ENCODE measurements at places on chromosomes 5 and 9.

DNA sequence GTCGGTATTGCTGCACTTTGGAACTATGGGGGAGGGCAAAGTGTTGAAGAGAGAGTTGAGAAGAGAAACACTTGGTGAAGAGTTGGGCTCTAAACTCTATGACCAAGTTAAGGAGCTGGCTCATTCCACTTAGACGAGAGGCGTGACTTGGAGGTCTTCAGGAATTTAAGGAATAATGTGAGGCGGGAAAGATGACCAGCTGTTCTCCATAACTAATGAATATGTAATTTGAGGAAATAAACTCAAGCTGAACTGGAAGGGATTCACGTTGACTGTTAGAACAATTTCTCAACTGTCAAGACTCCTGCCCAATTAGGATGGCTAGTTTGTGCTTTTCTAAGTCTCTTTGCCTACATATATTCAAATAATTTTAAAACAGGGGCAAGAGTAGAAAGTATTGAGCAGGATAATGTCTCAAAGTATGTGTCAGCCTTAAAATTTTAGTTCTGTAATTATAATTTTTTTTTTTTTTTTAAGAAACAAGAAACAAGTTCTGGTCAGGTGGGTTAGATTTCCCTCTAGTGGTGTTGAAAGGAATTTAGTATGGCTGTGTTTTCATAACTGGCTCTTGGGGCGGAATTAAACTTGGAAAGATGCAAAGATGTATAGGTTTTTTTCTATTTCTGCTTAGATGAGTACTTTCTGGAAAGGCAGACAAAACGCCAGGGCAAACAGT lies 33.4 kb downstream of the TMEM252 start:
- no peak for DNase-seq

DNA sequence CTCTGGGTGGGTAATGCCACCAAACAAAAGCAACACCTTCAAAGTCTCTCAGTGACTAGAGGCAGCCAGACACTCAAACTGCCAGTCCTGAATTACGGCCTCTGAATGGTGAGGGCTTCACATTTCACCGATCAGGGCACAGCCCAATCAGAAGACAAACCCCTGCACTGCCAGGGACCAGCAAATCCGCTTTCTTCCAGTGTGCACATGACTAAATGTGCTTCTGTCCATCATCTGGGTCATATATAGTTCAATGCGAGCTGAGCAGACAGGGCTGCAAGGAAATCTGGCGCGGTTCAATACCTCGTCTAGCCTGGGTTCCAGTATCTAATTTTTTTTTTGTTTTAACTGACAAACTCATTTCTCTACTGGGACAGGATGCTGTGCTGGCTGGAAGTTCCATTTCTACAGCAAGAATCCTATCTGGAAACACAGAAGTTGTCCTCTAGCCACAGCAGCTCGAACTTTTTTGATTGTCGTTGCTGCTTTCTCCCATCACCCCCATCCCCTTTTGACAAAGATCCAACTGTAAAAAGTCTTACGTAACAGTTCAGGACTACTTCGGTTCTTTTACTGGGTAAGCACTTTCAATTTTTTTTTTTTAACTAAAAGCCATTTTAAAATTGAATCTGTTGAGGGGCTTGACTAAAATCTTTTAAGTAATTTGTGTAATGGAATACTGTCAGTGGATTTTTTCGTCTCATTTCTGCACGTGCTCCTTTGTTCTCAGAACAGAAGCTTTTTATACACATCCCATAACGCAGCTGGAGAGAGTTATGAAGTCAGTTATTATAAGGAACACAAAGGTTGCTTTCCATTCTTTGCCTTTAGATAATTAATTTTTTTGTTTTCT lies 112.7 kb downstream of the NR6A1 start:
- DNase-seq, result peak; percentile 40

- DNase-seq, result no peak
Measured at GRCh38 chr9:104232781-104233341, 138.8 kb downstream of the SMC2 start.

GRCh38 chr5:5560016-5560415 lies 137.5 kb downstream of the ICE1 start:
- no peak for DNase-seq

- DNase-seq, result no peak
Measured at GRCh38 chr5:84059672-84060071, 325.0 kb downstream of the EDIL3 start.

DNA sequence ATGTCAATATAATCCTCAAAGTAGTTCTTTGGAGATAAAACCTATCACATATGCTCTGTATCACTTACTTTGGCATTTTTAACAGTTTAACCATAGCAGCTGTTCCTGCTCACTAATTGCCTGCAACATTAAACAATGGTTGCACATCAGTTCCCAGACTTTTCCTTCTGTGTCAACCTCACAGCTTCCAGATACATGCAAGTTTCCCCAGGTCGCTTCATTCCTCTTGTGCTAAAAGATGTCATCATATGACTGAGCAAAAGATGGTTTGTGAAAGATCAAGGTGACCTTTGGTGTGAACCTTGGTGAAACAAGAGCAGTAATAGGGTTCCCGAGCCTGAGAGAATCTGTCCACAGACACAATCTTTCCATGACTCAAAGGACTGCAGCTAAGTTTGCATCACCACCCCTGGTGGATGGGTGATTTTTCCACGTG lies 500.4 kb upstream of the PAPPA start:
- no peak for DNase-seq

DNA sequence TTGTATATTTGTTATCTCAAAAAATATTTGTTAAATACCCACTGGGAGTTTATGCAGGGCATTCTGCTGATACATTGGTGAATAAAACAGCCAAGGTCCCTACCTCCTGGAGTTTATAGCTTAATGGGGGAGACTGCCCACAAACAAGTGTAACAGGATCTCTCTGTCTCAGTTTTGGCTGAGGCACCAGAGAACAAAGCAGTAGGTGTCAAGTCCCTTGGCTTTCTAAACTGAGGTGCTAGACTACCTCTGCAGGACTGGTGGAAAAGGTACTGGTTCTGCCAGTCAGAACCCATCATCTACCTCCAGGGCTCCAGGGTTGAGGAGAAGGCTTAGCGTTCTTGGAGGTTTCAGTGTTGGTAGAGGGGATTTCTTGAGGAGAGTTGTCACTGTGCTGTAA lies 188.4 kb upstream of the ELL2 start:
- DNase-seq, result no peak

GRCh38 chr5:75686480-75686879 lies 30.8 kb downstream of the POC5 start:
- DNase-seq, result no peak
